CD8-positive, alpha-beta memory T cell (primary cell): ENCODE measurements at places on chromosomes 2 and 18. TPM values are rescaled to one million over a fixed set of nuclear protein-coding genes. Genes with fewer than 3 reads are reported as not detected.

CCDC141 gene
- 1.6 TPM for total RNA-seq

CPO gene
- not detected for total RNA-seq

PRKAG3 gene
- total RNA-seq: not detected

PLEK gene
- total RNA-seq: 23.0 TPM

DUSP19 gene
- total RNA-seq: 3.5 TPM

SPHKAP gene
- not detected for total RNA-seq

NAT8 gene
- total RNA-seq: not detected

RAMP1 gene
- total RNA-seq: 0.63 TPM

C2orf66 gene
- total RNA-seq: not detected

ATP6V1C2 gene
- not detected for total RNA-seq

GPBAR1 gene
- 0.51 TPM for total RNA-seq

CDK15 gene
- not detected for total RNA-seq

DARS1 gene
- total RNA-seq: 146 TPM

VIT gene
- not detected for total RNA-seq

RHOB gene
- total RNA-seq: 27.4 TPM

MTX2 gene
- total RNA-seq: 26.3 TPM

GPR155 gene
- 4.5 TPM for total RNA-seq

REG3G gene
- total RNA-seq: not detected

MC5R gene
- not detected for total RNA-seq

SIX2 gene
- 0.09 TPM for total RNA-seq

IL1F10 gene
- not detected for total RNA-seq

HNMT gene
- 0.78 TPM for total RNA-seq
